ENCODE measurements at places on chromosomes 6 and 20. TPM values are rescaled to one million over a fixed set of nuclear protein-coding genes. Genes with fewer than 3 reads are reported as not detected.
A peak's percentile ranks its signal among the peaks of the same experiment; 100 is the strongest.

GRCh38 chr20:7765221-7765620 is 175.0 kb downstream of the HAO1 start:
- no peak for DNase-seq
- H3K4me3 ChIP-seq: no peak overlapping the region
- H3K27ac ChIP-seq: peak overlapping the region; percentile 31
- peaks cover 3% of the 10 kb centered on the region for H3K4me1 ChIP-seq
- no peaks in the 10 kb centered on the region for H3K27me3 ChIP-seq

The BTN1A1 gene
- total RNA-seq: 0.14 TPM

GRCh38 chr6:14068133-14068532 is 49.4 kb upstream of the CD83 start:
- no peaks in the 10 kb centered on the region for H3K4me1 ChIP-seq
- no peak overlapping the region for H3K4me3 ChIP-seq
- H3K27me3 ChIP-seq: no peaks in the 10 kb centered on the region
- no peak overlapping the region for H3K27ac ChIP-seq
- no peak for DNase-seq

The PROCR gene
- 22.2 TPM for total RNA-seq

DNA sequence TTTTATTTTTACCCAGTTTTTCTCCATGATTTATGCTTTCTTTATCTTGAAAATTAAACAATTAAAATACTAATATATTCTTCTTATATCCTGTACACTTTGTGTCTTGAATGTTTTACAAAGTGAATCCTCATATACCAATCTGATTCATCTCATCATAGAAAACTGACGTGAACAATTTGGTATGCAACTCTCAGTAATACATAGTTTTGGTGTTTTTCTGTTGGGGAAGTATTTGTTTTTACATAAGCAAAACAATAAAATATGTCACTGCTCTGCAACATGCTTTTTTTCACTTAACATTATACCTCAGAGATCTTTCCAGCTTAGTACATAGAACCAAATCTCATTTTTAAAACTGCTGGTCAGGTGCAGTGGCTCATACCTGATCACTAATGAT is 14.7 kb downstream of the DNAAF9 start:
- no peak for DNase-seq
- H3K27me3 ChIP-seq: no peaks in the 10 kb centered on the region
- H3K4me1 ChIP-seq: peaks cover 6% of the 10 kb centered on the region
- no peak overlapping the region for H3K4me3 ChIP-seq
- H3K27ac ChIP-seq: no peak overlapping the region
- H3K36me3 ChIP-seq: peaks cover 11% of the 10 kb centered on the region

DNA sequence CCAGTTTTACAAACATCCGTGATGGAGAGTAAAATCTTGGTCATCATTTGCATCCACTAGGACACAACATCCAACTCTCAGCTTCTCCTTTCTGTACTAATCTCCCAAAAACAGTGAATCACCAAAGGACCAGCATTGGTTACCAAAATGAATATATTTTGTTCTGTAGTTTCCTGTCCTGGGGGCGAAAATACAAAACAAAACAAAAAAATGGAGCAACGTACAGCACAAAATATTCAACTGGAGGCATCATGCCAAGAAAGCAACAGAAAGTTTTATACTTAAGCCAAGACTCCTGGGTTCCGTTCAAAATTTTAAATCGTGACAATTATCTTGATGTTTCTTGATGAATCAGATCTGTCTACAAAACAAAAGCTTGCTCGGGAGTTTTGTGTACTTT is 126.6 kb upstream of the CCDC28A start:
- no peak overlapping the region for H3K27ac ChIP-seq
- no peak for DNase-seq
- H3K4me1 ChIP-seq: no peaks in the 10 kb centered on the region
- no peak overlapping the region for H3K4me3 ChIP-seq
- H3K36me3 ChIP-seq: no peaks in the 10 kb centered on the region

- no peak overlapping the region for H3K27ac ChIP-seq
- no peaks in the 10 kb centered on the region for H3K36me3 ChIP-seq
These were observed 141.8 kb upstream of the TENT5A start for GRCh38 chr6:81894306-81894705.

The ADTRP gene
- total RNA-seq: 0.98 TPM

DNA sequence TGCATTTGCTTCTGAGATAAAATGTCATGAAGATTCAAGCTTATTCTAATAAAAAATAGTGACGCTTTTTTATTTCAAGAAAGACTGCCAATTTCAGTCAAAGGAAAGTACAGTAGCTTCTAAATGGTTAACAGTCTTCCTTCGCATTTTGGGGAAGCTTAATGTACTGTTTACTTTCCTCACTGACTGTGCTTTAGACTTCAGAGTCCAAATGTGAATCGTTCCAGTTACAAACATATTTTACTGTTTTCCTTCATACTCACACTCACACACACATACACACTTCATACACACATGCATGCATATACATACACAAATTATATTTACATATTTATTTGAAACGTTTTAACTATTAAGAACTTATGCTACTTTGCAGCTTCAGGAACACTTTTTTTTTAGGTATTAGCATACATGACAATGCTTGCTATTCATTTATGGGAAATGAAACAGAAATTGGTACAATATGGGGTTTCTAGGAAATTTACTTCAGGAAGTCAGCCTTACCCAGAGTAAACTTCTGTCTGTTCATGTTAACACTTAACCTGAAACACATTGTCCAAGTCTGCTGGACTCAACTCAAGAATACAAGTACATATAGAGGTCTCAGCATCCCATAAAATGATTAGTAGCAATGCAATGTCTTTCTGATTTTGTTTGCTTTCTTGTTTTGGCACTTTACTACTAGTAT is 145.4 kb downstream of the RPS12 start:
- peaks cover 16% of the 10 kb centered on the region for H3K4me1 ChIP-seq
- DNase-seq: no peak
- H3K4me3 ChIP-seq: no peak overlapping the region

- no peak overlapping the region for H3K27ac ChIP-seq
- H3K27me3 ChIP-seq: no peaks in the 10 kb centered on the region
- no peak overlapping the region for H3K4me3 ChIP-seq
- no peak for DNase-seq
These were observed 268.2 kb upstream of the SOX4 start for GRCh38 chr6:21325201-21325856.

- H3K27ac ChIP-seq: no peak overlapping the region
- H3K36me3 ChIP-seq: no peaks in the 10 kb centered on the region
- H3K4me1 ChIP-seq: peaks cover 11% of the 10 kb centered on the region
- H3K4me3 ChIP-seq: no peak overlapping the region
- DNase-seq: no peak
These were observed 395.4 kb downstream of the SAMD5 start for GRCh38 chr6:147903931-147904330.

DNA sequence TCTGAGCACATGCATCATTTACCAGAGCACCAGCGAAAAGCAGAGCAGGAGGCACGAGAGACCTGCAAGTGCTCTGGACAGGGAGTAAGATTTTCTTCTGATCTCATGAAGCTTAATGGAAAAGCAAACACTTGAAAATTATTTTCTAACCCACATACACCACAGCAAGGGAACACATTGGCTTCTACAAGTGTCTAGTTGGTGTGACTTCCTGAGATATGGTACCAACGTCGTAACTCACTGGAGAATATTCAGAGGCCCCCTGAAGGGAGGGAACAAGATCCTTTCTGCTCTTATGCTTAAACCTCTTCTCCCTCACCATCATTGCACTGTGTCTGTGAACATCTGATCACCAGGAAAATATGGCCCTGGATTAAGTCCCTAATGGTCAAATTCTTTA is 48.6 kb downstream of the PSMB1 start:
- peaks cover 45% of the 10 kb centered on the region for H3K27me3 ChIP-seq
- DNase-seq: no peak
- no peak overlapping the region for H3K27ac ChIP-seq
- peaks cover 18% of the 10 kb centered on the region for H3K36me3 ChIP-seq
- H3K4me3 ChIP-seq: no peak overlapping the region

- no peak for DNase-seq
- no peak overlapping the region for H3K27ac ChIP-seq
- no peaks in the 10 kb centered on the region for H3K27me3 ChIP-seq
- no peaks in the 10 kb centered on the region for H3K4me1 ChIP-seq
- no peaks in the 10 kb centered on the region for H3K36me3 ChIP-seq
- no peak overlapping the region for H3K4me3 ChIP-seq
These were observed 547.9 kb upstream of the PTCHD4 start for GRCh38 chr6:48658915-48659314.

DNA sequence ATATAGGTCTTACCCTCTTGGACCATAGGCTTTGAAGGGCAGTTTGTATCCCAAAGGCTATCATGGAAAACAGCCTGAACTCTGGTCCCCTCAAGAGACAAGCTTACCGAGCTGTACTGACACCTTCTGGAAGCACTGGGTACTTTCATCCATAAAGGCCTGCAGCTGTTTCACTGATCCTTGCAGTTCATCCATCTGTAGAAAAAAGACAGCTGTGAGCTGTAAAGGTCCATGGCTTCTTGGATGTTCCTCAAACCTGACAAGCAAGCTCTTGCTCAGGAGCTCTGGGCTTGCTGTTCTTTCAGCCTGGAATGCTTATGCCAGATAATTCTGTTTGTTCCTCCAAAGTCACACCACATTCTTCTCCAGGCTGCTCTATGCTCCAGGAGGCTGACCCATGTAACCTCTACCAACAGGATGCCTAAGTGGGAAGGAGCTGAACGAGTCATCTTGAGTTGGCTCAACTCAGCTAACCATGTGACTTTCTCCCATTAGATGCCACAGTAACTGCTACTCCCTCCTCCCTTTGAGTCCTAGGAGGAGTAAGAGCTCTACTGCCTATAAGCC is 8.8 kb upstream of the NDRG3 start:
- H3K4me1 ChIP-seq: no peaks in the 10 kb centered on the region
- H3K36me3 ChIP-seq: peaks cover 60% of the 10 kb centered on the region
- DNase-seq: peak; percentile 54
- H3K27me3 ChIP-seq: no peaks in the 10 kb centered on the region

The TCP11 gene
- total RNA-seq: not detected

The EEF1A2 gene
- total RNA-seq: 34.9 TPM

DNA sequence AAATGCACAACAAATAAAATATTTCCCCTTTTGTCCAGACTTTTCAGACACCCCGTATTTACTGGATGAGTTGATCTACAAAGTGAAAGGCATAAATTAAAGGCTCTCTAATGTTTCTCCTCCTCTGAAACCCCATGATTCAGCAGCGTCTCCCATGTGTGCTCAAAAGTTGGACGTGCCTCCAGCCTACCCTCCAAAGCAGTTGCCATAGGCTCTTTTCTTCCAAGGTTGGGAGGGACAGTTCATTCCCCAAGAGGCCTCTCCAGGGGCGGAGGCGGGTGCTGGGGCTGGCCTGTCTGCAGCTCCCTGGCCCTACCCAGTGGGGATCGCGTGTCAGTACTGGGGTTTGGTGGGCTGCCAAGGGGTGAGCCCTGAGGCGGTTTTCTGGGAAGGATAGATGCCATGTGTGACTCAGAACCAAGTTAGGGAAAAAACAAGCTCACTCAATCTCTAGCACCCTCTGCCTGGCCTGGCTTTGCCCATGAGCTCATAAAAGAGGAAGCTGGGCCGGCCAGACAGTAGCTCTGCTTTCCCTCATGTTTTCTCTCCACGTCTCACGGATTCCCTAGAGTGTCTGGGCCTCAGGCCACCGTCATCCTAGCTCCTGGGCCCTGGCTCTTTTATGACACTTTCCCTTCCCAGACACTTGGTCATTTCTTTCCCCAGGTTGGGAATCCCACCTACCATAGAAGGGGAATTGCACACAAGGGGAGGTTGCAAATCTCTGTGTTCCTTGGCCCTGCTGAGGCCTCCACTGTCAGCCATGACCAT is 8.0 kb upstream of the IER3 start:
- H3K4me1 ChIP-seq: peaks cover 14% of the 10 kb centered on the region
- no peak for DNase-seq
- no peaks in the 10 kb centered on the region for H3K27me3 ChIP-seq
- no peak overlapping the region for H3K4me3 ChIP-seq
- no peaks in the 10 kb centered on the region for H3K36me3 ChIP-seq

DNA sequence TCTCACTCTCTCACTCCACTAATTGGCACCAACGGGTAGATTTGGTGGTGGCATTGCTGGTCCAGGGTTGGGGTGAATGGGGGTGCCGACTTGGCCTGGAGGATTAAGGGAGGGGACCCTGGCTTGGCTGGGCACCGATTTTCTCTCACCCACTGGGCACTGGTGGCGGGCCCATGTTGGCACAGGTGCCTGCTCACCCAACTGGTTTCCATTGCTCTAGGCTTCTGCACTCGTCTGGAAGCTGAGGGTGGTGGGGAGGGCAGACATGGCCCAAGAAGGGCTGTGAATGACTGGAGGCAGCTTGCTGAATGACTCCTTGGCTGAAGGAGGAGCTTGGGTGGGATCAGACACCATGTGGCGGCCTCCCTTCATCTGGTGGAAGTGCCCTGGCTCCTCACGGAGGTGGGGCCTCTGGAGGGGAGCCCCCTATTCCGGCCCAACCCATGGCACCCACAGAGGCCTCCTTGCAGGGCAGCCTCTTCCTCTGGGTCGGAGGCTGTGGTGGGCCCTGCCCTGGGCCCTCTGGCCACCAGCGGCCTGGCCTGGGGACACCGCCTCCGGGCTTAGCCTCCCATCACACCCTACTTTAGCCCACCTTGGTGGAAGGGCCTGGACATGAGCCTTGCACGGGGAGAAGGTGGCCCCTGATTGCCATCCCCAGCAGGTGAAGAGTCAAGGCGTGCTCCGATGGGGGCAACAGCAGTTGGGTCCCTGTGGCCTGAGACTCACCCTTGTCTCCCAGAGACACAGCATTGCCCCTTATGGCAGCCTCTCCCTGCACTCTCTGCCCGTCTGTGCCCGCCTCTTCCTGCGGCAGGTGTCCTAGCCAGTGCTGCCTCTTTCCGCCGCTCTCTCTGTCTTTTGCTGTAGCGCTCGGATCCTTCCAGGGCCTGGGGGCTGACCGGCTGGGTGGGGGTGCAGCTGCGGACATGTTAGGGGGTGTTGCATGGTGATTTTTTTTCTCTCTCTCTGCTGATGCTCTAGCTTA is 11.2 kb downstream of the VEGFA start:
- peaks cover 73% of the 10 kb centered on the region for H3K36me3 ChIP-seq
- H3K4me1 ChIP-seq: no peaks in the 10 kb centered on the region
- DNase-seq: no peak
- no peaks in the 10 kb centered on the region for H3K27me3 ChIP-seq
- peak overlapping the region; percentile 87 for H3K27ac ChIP-seq
- H3K4me3 ChIP-seq: no peak overlapping the region

The SALL4 gene
- 204 TPM for total RNA-seq

GRCh38 chr6:49202924-49203536 is 260.0 kb downstream of the MMUT start:
- DNase-seq: no peak
- no peaks in the 10 kb centered on the region for H3K27me3 ChIP-seq
- peaks cover 10% of the 10 kb centered on the region for H3K36me3 ChIP-seq
- peaks cover 23% of the 10 kb centered on the region for H3K4me1 ChIP-seq
- no peak overlapping the region for H3K27ac ChIP-seq

The NOP56 gene
- total RNA-seq: 484 TPM

GRCh38 chr6:56168596-56168995 is 78.8 kb downstream of the COL21A1 start:
- peaks cover 22% of the 10 kb centered on the region for H3K36me3 ChIP-seq
- no peak overlapping the region for H3K27ac ChIP-seq
- H3K4me3 ChIP-seq: no peak overlapping the region
- DNase-seq: no peak
- no peaks in the 10 kb centered on the region for H3K4me1 ChIP-seq

- H3K4me1 ChIP-seq: peaks cover 17% of the 10 kb centered on the region
- no peaks in the 10 kb centered on the region for H3K36me3 ChIP-seq
- no peak overlapping the region for H3K27ac ChIP-seq
- H3K4me3 ChIP-seq: no peak overlapping the region
These were observed 117.5 kb downstream of the KCNQ5 start for GRCh38 chr6:72739368-72739779.

GRCh38 chr6:43904311-43905123 is 134.5 kb downstream of the VEGFA start:
- no peak overlapping the region for H3K27ac ChIP-seq
- no peak overlapping the region for H3K4me3 ChIP-seq
- no peaks in the 10 kb centered on the region for H3K36me3 ChIP-seq
- no peak for DNase-seq

The PSORS1C1 gene
- 0.34 TPM for total RNA-seq

The AVP gene
- total RNA-seq: 0.50 TPM

Data from WTC11 (cell line).